ENCODE measurements at places on chromosomes 11 and 22. TPM values are rescaled to one million over a fixed set of nuclear protein-coding genes. Genes with fewer than 3 reads are reported as not detected.

The OR5B21 gene
- not detected for total RNA-seq

DNA sequence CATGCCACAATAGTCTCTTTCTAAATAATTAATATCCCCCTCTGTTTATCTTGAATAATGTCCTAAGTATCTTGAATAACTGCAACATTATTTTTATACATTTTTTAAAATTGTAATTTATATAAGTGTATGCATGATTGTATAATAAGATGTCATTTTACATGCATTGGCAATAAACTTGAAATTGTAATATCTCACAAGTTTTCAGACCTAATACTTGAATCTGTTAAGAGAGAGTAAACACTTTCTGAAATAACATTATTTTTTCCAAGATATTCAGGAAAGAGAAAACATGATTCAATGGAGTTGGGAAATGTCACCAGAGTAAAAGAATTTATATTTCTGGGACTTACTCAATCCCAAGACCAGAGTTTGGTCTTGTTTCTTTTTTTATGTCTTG lies at the start of gene OR4D11:
Gene OR4D11 (plus strand): TSS at position 301 of the 400 bp plus-strand sequence. CDS start 0 bp downstream, at position 301.
- DNase-seq = no peak

DNA sequence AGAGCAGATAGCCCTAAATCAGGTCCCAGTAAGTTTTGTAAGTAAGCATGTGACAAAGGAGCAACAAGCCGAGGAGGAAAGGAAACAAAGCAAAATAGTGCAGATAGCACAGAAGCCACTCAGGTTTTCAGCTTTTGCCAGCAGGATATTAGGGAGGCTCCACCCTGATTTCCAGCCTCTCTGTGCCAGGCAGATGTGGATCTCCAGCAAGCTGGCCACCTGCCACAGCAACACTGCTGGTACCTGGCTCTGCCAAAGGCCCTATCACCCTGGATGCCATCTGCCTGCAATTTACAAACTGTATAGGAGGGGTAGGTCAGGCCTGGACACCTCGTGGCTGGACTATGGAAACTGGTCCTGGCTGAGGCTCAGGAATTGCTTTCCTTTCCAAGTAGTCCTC lies 12.2 kb upstream of the NNMT start:
- DNase-seq = no peak

DNA sequence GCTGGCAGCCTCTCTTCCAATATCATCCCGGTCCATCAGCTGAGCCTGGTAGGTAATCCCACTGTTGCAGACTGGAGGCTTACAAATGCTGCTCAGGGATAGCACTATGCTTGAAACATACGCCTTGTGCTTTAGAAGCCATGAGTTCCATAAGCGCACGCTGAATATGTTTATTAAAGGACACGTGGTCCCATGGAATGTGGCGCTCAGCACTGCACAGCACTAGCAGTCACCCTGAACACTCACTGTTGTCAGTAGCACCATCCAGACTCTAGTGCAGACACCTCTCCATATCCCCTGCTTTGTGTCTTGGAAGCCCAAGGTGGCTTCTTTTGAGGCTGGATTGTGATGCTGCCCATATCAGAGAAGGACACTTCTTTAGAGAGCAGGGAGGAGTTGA lies 120.9 kb downstream of the MAML2 start:
- DNase-seq = no peak

The CECR2 gene
- total RNA-seq = 0.40 TPM

DNA sequence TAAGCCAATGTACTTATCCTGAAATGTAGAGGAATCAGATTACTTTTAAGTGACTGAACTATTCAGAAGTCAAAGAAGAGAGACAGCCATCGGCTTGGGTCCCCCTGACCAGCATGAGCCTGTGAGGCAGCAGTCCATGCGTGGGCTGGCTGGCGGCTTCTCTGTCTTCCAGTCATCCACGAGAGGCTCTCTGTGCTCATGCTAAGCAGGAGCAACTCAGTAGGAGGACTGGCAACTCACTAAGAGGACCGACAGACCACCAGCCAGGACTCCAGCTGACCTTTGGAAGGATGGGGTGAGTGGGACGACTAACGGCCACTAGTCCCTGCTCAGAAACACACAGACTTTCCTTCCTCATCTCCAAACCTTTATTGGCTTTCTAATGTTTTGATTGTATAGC lies 43.6 kb downstream of the ARFGAP3 start:
- DNase-seq = no peak

GRCh38 chr11:3128356-3129180 lies 36.5 kb downstream of the OSBPL5 start:
- DNase-seq = no peak

DNA sequence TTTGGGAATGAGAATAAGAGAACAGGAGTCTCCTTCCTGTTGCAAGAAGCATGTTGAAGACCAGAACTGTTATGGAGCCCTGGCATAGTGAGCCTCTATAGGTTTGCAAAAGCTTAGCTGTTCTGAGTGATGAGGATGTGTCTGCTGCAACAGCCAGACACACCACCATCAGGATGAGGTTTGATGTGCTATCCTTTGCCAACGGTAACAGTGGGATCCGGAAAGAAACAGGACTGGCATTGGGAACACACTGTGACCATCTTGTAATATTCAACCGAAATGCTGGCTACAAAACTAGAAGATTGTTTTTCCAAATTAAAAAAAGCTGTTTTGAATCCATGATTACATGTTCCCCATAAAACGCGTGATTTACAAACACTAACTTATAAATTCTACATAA lies 117.0 kb downstream of the ME3 start:
- DNase-seq = no peak

GRCh38 chr11:77080643-77081210 lies 14.0 kb downstream of the CAPN5 start:
- no peak for DNase-seq

- DNase-seq = no peak
Observed at GRCh38 chr11:58898106-58898505, 41.2 kb upstream of the GLYATL1 start.

DNA sequence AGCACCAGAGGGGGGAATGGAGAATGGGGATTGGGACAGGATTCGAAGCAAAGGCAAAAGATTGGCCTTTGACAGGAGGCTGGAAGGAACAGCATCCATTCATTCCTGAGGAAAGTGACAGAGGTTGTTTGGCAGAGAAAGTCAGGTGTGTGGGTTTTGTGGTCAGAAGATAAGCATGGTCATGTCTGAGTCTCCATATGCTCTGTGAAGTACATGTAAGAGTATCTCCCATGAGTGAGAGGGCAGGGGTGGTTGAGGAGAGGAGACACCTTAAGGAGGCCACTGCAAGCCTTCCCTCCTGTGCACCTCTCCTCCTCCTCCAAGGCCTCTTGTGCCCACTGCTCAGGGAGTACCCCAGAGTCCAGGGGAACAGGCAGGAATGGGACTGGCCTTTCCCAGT lies 1.9 kb upstream of the NLRP10 start:
- no peak for DNase-seq

DNA sequence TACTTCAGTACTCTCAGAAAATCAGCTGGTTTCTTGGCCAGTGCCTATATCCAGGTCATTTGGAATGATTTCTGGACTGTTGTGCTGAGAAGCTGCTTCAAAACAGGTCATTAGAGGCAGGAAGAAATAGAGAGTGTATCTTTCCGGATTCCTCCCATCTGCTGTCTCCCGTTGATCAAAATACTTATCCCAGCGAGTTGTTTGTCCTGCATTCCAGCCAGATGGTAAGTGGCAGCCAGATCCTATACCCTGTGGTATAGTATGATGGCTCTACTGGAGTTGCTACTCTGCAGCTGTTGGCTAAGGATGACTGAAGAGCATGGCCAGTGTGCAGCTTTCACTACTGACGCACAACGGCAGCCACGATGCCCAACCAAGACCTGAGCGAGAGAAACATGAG lies 560.9 kb upstream of the ANO5 start:
- DNase-seq = no peak

- DNase-seq = no peak
Observed at GRCh38 chr11:93500759-93501158, 42.4 kb downstream of the SMCO4 start.

DNA sequence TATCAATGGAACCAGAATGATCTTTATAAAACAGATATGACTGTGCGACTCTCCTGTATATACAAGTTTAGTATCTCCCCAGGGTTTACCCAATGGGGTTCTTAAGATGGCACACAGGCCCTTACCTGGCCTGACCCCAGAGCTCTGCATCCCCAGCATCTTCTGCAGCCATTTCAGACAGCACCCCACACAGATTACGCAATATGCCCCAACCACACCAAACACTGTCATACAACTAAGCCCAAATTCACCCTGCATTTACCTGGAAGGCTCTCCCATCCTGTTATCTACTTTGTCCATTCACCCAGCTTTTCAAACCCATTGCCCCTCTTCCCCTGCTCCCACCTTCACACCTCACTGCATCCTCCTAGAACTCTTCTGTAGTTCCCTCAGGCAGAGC lies 182.5 kb upstream of the API5 start:
- no peak for DNase-seq

- no peak for DNase-seq
Observed at GRCh38 chr22:37533995-37534394, 14.8 kb upstream of the CARD10 start.

The GGTLC3 gene
- total RNA-seq = not detected

DNA sequence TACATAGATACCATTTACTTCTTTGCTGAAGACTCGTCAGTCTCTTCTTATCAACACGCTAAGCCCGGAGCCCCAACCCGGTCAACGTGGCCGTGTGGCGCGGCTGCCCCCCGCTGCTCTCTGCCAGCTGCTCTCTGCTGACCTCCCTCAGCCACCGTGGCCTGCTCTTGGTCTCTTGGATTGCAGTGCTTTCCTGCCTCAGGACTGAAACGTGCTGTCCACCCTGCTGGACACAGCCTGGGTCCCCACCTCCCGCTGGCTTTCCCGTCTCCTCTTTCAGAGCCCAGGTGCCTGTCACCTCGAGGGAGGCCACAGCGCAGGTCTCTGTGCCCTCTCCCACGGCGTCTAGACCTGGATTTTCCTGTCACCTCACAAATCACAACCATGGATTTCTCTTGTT lies 388.1 kb upstream of the B3GAT1 start:
- DNase-seq = no peak

- DNase-seq = no peak
Observed at GRCh38 chr22:33555814-33556522, 364.3 kb downstream of the LARGE1 start.

DNA sequence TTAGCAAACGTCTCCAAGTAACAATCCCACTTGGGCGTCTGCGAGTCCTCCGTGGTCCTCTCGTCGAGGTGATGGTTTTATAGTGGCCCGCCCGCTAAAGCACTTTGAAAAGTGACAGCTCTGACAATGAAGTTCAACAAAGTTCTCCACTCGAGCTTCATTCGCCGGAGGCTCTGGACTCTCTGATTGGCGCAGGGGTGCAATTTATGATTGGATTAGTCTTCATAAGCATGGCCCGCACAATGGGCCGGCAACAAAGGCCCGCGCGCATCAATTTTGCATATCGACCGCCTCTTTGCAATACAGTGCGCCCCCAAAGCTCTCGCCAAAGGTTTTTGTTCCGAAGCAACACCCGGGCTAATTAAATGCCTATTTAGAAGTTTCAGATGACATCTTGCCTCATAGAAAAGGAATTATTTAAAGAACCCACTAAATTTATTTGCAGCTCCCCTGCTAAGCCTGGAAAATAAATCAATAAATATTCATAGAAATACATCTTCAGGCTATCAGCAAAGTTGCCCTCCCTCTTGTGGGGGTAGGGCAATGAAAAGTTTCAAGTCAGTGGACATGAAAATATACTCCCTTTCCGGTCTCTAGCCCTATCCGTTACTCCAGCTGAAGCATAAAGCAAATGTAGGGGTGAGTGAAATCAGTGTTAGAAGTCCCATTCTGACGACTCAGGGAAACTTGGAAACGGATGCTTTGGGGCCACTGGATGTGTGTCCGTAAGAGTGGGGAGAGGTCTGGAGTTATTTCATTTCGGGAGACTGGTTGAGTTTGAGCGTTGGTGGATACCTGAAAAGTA lies at the start of gene DBX1:
Gene DBX1 (minus strand): TSS at position 51 of the 805 bp plus-strand sequence. CDS start 151 bp downstream, outside the sequence.
- no peak for DNase-seq

- no peak for DNase-seq
Observed at GRCh38 chr11:44973632-44974401, 23.1 kb upstream of the TP53I11 start.

Data from colonic mucosa (tissue), 4 donors.